ENCODE measurements at places on chromosomes 7 and 10.

DNA sequence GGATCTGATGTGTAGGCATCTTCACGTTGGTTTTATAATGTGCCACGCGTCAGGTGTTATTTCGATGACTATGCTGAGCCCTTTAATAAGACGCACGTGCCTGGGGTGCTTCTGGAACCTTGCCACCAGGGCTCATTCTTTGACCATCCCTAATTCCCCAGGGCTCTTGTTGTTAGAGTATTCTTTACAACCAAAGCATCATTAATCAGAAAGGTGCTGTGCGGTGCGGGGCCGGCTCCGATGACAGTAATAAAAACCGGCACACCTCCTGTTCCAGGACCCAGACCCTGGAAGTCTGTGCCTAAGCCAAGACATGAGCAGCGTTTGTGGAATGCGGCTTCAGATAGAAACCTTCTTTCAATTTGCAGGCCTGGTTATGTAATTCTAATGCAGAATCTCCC lies 58.4 kb downstream of the MGMT start:
- no peaks in the 10 kb centered on the region for H3K4me1 ChIP-seq
- H3K4me3 ChIP-seq = no peak overlapping the region
- DNase-seq = no peak

DNA sequence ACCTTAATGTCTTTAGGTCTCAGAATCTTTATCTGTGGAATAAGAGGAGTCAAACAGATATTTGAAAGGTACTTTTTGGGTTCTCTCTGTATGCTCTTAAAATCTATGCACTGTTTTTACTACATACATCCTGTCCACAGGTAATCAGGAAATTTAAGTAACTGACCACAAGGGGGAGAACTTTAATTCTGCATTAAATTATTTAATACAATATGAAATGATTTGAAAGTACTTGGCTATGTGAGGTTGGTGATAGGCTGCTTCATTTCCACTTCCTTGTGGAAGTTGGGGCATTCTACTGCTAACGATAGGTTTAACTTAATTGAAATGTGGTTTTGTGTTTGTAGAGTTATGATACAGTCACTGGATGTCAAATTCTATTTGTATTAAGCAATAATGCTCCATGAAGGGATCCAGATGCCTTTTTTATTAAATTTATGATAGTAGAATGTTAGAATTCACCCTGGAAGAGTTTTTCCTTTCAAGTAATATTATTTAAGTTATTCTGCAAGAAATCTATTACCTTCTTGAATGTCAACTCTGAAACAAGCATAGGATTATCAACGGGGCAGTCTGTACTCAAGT lies 6.0 kb downstream of the TEX47 start:
- no peak overlapping the region for H3K4me3 ChIP-seq
- H3K27ac ChIP-seq = no peak overlapping the region
- no peaks in the 10 kb centered on the region for H3K4me1 ChIP-seq
- no peak for DNase-seq

GRCh38 chr10:66919248-66919647 lies 6.6 kb upstream of the LRRTM3 start:
- no peaks in the 10 kb centered on the region for H3K4me1 ChIP-seq
- H3K27me3 ChIP-seq = no peaks in the 10 kb centered on the region
- no peaks in the 10 kb centered on the region for H3K36me3 ChIP-seq
- DNase-seq = no peak

GRCh38 chr7:45092100-45092930 lies 3.5 kb upstream of the NACAD start:
- H3K4me1 ChIP-seq = peaks cover 10% of the 10 kb centered on the region
- H3K4me3 ChIP-seq = no peak overlapping the region
- H3K36me3 ChIP-seq = no peaks in the 10 kb centered on the region
- H3K27me3 ChIP-seq = peaks cover 12% of the 10 kb centered on the region
- DNase-seq = no peak

- H3K27me3 ChIP-seq = peaks cover 2% of the 10 kb centered on the region
- no peak overlapping the region for H3K27ac ChIP-seq
- no peaks in the 10 kb centered on the region for H3K4me1 ChIP-seq
- H3K4me3 ChIP-seq = no peak overlapping the region
- no peak for DNase-seq
Measured at GRCh38 chr7:14235056-14235455, 245.6 kb upstream of the ETV1 start.

- DNase-seq = no peak
- peaks cover 4% of the 10 kb centered on the region for H3K27me3 ChIP-seq
- H3K4me1 ChIP-seq = peaks cover 24% of the 10 kb centered on the region
- no peak overlapping the region for H3K27ac ChIP-seq
- no peak overlapping the region for H3K4me3 ChIP-seq
Measured at GRCh38 chr7:150994141-150994837, 3.5 kb downstream of the NOS3 start.

DNA sequence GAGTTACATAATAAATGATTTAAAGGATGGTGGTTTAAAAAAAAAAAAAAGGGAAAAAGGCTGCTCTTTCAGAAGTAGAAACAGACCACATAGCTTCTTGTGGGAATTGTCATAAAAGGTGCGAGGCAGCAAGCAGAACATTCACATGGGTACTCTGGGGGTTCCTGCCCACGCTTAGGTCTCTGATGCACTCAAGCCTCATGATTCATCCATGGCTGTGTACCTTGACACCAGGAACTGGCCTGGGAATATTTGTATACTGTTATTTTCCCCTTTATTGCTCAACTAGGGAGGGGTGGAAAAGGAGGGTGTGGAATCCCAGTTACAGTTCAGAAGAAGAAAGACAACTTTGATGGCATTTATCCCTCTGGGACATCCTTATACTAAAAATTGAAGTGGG lies 4.0 kb downstream of the PON2 start:
- H3K27me3 ChIP-seq = peaks cover 1% of the 10 kb centered on the region
- H3K4me1 ChIP-seq = peaks cover 19% of the 10 kb centered on the region
- H3K4me3 ChIP-seq = no peak overlapping the region

GRCh38 chr7:113394856-113395255 lies 276.5 kb upstream of the SMIM30 start:
- no peaks in the 10 kb centered on the region for H3K36me3 ChIP-seq
- no peak overlapping the region for H3K4me3 ChIP-seq
- DNase-seq = no peak
- H3K27ac ChIP-seq = no peak overlapping the region

- H3K4me3 ChIP-seq = no peak overlapping the region
- no peaks in the 10 kb centered on the region for H3K27me3 ChIP-seq
- H3K4me1 ChIP-seq = no peaks in the 10 kb centered on the region
- no peak overlapping the region for H3K27ac ChIP-seq
Measured at GRCh38 chr7:30193336-30193943, 58.7 kb downstream of the MTURN start.

DNA sequence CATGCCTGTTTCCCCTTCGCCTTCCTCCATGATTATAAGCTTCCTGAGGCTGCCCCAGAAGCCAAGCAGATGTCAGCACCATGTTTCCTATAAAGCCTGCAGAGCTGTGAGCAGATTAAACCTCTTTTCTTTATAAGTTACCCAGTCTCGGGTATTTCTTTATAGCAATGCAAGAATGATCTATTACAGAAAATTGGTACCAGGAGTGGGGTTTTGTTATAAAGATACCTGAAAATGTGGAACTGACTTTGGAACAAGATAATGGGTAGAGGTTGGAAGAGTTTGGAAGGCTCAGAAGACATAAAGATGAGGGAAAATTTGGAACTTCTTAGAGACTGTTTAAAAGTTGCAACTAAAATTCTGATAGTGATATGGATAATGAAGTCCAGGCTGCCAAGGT lies 4.8 kb upstream of the RSU1 start:
- H3K4me1 ChIP-seq = peaks cover 11% of the 10 kb centered on the region
- H3K36me3 ChIP-seq = peaks cover 15% of the 10 kb centered on the region
- no peak for DNase-seq
- H3K27ac ChIP-seq = no peak overlapping the region
- peaks cover 17% of the 10 kb centered on the region for H3K27me3 ChIP-seq
- no peak overlapping the region for H3K4me3 ChIP-seq

DNA sequence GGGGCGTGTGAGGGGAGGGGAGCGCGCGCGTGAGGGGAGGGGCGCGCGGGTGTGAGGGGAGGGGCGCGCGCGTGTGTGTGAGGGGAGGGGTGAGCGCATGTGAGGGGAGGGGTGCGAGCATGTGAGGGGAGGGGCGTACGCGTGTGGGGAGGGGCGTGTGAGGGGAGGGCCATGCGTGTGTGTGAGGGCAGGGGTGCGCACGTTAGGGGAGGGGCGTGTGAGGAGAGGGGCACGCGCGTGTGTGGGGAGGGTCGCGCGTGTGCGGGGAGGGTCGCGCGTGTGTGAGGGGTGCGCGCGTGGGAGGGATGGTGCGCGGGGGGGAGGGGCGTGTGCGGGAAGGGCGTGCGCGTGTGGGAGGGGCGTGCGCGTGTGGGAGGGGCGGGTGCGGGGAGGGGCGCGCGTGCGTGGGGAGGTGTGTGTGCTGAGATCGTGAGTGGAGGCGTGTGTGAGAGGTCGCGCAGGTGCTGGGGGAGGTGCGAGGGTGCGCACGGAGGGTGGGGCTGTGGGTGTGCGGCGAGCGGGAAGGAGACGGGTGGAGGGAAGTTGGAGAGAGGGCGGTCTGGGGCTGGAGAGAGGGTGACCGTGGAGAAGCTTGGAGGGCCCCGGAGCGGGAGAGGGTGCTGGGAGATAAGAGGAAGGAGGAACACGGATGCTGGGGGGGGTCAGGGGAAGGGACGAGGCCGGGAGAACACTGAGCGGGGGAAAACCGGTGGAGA lies 19.7 kb downstream of the MXI1 start:
- peaks cover 20% of the 10 kb centered on the region for H3K4me1 ChIP-seq
- H3K27ac ChIP-seq = peak overlapping the region; percentile 75
- peak; percentile 71 for DNase-seq
- peaks cover 19% of the 10 kb centered on the region for H3K27me3 ChIP-seq
- H3K36me3 ChIP-seq = no peaks in the 10 kb centered on the region

- H3K4me1 ChIP-seq = peaks cover 10% of the 10 kb centered on the region
- DNase-seq = no peak
Measured at GRCh38 chr7:47621979-47622561, 40.2 kb upstream of the TNS3 start.

DNA sequence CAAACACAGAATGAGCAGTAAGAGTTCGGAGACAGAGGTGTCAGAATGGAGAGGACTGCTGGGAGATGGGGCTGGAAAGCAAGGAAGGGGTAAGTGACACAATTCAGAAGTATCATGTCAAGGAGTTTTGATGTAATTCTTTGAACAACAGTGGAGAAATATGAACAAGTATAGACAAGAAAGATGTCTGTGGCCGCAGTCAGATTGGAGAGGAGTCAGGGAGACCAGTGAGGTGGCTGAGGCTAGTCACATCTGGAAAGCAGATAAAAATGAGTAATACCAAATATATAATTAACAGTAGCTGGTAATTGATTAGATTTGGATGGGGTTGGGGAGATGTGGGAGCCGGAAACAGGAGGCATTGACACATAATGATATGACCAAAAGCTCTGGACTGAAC lies 540.9 kb downstream of the SUGCT start:
- no peaks in the 10 kb centered on the region for H3K4me1 ChIP-seq
- no peak overlapping the region for H3K27ac ChIP-seq
- no peak for DNase-seq
- peaks cover 5% of the 10 kb centered on the region for H3K27me3 ChIP-seq

GRCh38 chr7:28298870-28299518 lies 113.3 kb upstream of the CREB5 start:
- H3K36me3 ChIP-seq = no peaks in the 10 kb centered on the region
- no peaks in the 10 kb centered on the region for H3K27me3 ChIP-seq
- H3K27ac ChIP-seq = no peak overlapping the region

GRCh38 chr10:89992575-89992974 lies 291.2 kb downstream of the KIF20B start:
- H3K36me3 ChIP-seq = no peaks in the 10 kb centered on the region
- no peak for DNase-seq
- H3K27ac ChIP-seq = no peak overlapping the region

DNA sequence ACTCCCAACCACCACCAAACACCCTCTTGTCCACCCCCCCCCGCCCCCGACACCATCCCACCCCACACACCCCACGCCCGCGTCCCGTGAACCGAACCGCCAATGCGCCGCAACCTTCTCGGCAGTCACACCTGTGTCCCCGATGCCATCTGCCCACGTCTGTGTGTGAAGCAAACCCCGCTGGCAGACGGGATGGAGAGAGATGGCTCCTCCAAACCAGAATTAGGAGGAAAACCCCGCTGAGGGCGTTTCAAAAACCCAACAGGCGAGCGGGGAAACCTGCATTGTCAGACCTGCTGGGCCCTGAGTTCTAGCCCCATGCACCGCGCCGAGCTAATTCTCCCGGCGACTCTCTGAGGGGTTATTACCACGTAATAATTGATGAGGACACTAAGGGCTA lies 28.6 kb upstream of the KCNK18 start:
- no peak overlapping the region for H3K4me3 ChIP-seq
- H3K4me1 ChIP-seq = peaks cover 15% of the 10 kb centered on the region
- H3K27ac ChIP-seq = no peak overlapping the region
- H3K36me3 ChIP-seq = no peaks in the 10 kb centered on the region

GRCh38 chr10:29804025-29804852 lies 169.5 kb upstream of the SVIL start:
- no peaks in the 10 kb centered on the region for H3K36me3 ChIP-seq
- H3K27me3 ChIP-seq = no peaks in the 10 kb centered on the region
- H3K4me1 ChIP-seq = no peaks in the 10 kb centered on the region
- no peak for DNase-seq

GRCh38 chr7:76347710-76348109 lies 11.1 kb downstream of the YWHAG start:
- H3K4me3 ChIP-seq = no peak overlapping the region
- H3K36me3 ChIP-seq = peaks cover 18% of the 10 kb centered on the region
- DNase-seq = no peak
- H3K4me1 ChIP-seq = peaks cover 66% of the 10 kb centered on the region

DNA sequence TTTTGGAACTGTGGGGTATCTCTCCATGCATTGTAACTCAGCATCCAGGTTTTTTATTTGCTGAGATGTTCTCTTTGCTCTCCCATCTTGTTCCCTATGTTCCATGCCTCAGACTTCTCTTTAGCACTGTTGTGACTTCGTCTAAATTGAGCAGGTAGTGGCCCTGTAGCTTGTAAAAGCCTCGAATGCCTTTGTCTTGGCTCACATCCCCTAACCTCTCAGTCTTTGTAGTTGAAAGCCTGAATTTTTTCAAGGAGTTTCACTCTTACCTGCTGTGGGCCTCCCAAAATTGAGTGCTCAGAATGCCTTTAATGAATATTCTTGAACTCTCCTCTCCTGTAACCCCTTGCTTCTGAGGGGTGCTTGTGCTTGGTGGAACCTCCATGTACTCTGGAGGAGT lies 1137.3 kb downstream of the REEP3 start:
- H3K27me3 ChIP-seq = peaks cover 4% of the 10 kb centered on the region
- H3K4me1 ChIP-seq = no peaks in the 10 kb centered on the region
- DNase-seq = no peak

GRCh38 chr10:62506371-62506770 lies 132.2 kb downstream of the ZNF365 start:
- no peak for DNase-seq
- H3K27me3 ChIP-seq = no peaks in the 10 kb centered on the region
- H3K27ac ChIP-seq = no peak overlapping the region
- H3K4me3 ChIP-seq = no peak overlapping the region
- no peaks in the 10 kb centered on the region for H3K4me1 ChIP-seq
- peaks cover 12% of the 10 kb centered on the region for H3K36me3 ChIP-seq

- H3K27me3 ChIP-seq = peaks cover 8% of the 10 kb centered on the region
- no peak overlapping the region for H3K4me3 ChIP-seq
- H3K36me3 ChIP-seq = no peaks in the 10 kb centered on the region
Measured at GRCh38 chr7:103989785-103990767, 618 bp upstream of the RELN start.

- peaks cover 30% of the 10 kb centered on the region for H3K4me1 ChIP-seq
- H3K36me3 ChIP-seq = no peaks in the 10 kb centered on the region
- no peak overlapping the region for H3K27ac ChIP-seq
Measured at GRCh38 chr7:139937715-139938114, 108.7 kb downstream of the TBXAS1 start.

GRCh38 chr10:122465401-122466040 lies 4.2 kb downstream of the HTRA1 start:
- peaks cover 14% of the 10 kb centered on the region for H3K4me1 ChIP-seq
- H3K27ac ChIP-seq = no peak overlapping the region
- DNase-seq = no peak
- H3K27me3 ChIP-seq = peaks cover 6% of the 10 kb centered on the region
- no peaks in the 10 kb centered on the region for H3K36me3 ChIP-seq
